Urinary bladder (tissue), 4 donors: ENCODE measurements at places on chromosomes 11 and 22.

- no peak for DNase-seq
Measured at GRCh38 chr11:110971140-110971539, 258.9 kb upstream of the ARHGAP20 start.

DNA sequence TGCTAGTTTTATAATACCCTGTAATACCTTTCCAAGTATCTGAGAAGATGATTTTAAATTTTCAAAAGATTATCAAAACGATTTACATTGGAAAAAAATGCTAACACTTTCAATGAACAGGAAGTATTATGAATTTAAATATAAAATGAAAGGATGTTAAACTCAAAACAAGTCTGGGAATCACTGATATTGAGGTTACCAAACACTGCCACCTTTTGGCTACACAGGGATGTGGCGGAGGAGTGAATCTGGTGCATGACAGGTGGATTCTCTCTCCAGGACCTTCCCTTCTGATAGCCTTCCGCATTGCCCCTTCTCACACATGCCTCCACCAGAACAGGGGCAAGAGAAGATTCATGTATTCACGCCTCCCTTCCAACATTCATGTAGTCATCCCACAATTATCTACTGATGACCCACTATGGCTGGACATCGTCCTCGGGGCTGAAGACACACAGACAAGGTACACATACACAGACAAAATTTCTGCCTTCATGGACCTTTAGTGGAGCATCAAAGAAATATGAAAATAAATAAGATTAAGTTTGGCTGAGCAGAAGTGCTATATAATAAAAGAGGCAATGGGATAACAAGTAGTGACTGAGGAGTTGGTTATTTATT is 34.7 kb downstream of the ATG16L2 start:
- DNase-seq = no peak

DNA sequence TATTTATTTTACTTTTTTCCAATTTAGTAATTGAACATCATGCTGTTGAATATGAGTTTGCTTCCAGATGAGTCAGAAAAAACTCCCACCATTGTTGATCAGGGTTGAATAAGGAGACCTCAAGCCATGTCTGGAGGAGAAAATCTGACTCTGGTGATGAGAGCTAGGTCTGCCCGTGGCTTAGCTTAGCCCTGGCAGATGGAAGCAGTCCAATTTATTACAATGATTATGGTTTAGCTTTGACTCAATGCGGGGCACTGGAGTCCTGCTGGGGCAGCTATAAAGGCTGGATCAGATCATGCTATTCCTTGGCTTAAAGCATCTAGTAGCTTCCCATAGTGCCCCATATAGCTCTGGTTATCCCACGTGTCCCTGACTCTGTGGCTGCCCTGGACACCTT is 506.5 kb downstream of the MN1 start:
- no peak for DNase-seq

DNA sequence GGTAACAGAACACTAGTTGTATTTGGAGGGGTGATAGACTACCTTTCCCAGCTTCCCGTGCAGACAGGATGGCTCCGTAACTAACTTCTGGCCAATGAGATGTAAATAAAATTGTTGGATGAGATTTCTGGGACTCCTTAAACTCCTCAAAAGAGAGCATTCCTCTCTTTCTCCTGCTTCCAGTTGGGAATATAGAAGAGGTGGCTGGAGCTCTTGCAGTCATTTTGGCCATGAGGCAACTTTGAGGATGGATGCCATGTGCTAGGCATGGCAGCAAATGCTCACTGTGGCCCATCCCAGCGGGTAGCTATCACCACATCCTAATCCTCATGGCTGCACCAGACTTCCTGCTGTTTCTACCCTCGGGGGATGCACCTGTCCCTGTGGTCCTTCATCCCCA is 7.4 kb downstream of the MB start:
- no peak for DNase-seq

DNA sequence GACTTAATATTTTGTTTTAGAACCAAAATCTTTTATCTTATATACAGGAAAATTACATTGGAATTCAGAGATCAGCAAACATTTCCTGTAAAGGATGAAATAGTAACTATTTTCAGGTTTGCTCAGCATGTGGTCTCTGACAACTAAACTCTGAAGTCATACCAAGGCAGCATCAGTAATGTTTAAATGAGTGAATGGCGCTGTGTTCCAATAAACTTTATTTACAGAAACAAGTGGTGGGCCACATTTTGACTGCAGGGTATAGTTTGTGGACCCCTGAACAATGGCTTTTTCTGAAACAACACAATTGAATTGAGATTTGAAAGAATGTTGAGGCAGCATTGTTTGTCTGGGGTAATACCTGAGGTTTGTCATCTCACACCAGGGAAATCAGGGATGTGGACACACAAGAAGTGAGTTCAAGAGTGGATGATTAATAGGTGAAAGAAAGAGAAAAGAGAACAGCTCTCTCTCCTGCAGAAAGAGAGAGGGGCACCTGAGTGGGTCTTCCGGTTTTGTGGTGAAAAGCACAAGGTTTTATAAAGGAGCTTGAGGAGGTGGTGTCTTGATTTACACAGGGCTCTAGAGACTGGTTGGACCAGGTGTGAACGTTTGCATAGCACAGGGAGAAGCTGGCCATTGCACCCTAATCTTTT is 113.5 kb upstream of the VPREB1 start:
- no peak for DNase-seq

GRCh38 chr11:111269146-111269868 is 23.8 kb downstream of the POU2AF2 start:
- no peak for DNase-seq

GRCh38 chr11:109306322-109306721 is 115.7 kb upstream of the C11orf87 start:
- DNase-seq = no peak

DNA sequence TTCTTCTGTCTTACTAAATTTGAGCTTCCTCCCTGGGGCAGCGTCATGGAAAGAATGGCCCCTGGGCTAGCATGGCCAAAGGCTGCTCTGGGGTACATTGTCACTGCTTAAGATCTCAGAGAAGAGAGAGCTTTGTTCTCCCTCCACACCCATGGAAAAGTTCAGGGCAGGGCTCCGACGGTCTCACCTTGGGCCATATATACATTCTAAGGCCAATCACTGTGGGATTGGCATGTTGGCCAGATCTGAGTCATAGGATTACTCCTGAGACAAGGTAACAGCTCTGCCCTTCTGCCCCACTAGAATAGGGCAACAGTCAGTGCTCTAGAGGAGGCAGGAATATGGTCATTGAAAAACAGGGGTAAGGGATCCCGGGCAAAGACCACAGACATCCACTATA is 56.2 kb downstream of the BUD13 start:
- DNase-seq = no peak

DNA sequence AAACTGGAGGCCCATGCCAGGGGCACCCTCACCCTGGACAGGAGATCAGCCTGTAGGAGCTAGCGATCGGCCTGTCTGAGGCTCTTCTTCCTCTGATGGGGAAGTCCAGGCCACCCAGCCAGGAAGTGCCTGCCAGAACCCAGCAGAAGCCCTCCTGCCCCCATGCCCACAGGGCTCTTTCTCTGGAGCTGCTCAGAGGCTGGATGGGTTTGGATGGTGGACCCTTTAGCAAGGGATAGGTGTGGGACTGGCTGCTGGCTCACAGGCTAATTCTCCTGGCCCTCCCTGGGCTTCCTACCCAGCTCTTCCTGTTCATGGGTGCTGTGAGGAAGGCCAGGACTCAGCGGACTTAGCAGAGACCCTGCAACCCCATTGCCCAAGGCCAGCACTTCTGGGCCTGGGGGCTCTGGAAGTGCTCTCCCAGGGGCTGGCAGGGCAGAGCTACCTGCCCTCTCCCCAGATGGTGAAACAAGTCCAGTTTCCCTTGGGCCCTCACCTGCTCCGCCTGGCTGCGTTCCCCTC is 7.6 kb downstream of the FXYD2 start:
- DNase-seq = no peak

DNA sequence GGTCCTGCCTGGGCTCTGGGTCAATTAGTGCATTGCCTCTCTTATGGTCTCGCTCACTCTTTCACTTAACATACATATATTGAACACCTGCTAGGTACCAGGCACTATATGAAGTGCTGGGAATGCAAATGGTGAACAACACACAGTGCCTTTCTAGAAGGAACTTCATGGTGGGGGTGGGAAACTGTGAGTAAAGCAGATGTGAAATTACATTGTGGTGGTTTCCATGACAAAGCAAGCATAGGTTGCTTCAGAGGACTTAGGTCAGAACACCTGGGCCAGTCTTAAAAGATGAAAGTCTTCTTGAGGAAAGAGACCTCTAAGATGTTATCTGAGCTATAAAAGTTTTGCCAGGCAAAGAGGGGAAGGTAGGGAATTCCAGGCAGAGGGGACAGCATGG is 231.3 kb downstream of the BUD13 start:
- DNase-seq = no peak

DNA sequence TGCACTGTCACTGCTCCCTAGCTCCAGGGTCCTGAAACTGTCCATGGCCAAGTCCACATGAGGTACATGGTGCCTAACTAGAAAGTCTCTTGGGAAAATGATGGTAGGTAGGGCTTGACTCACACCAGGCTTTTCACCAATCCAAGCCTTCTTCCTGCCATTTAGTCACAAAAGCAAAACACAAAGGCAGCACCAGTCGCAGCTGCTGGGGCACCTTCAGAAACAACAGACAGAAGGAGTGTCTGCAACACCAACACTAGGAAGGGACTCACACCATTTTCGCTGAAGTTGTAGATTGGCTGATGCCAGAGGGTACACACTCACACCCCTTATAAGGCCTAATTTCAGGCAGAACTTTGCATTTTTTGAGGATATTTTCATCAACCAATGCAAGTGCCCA is 55.7 kb downstream of the SYTL2 start:
- DNase-seq = no peak

DNA sequence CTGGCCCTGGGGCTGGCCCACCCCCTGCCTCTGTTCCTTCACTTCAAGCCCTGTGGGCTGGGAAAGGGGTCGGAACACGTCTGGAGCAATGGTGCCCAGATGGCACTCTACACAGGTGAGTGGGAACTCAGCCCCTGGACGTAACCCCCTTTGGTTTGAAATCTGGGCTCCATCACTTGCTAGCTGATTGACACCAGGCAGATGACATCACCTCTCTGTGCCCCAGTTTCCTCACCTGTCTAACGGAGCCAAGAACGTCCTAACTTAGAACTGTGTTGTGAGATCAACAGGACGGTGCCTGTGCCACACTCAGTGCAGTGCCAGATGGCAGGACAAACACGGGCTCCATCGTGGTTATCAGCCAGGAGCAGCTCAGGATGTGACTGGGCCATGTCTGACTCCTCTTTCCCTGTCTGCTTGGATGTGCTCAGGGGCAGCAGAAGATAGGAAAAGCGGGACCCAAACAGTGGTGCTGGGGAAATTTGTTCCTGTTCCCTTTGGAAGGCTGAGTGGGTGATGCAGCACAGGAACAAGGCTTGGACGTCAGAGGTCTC is 24.4 kb downstream of the NPTXR start:
- DNase-seq = no peak

- no peak for DNase-seq
Measured at GRCh38 chr11:87143641-87144040, 105.9 kb downstream of the TMEM135 start.

DNA sequence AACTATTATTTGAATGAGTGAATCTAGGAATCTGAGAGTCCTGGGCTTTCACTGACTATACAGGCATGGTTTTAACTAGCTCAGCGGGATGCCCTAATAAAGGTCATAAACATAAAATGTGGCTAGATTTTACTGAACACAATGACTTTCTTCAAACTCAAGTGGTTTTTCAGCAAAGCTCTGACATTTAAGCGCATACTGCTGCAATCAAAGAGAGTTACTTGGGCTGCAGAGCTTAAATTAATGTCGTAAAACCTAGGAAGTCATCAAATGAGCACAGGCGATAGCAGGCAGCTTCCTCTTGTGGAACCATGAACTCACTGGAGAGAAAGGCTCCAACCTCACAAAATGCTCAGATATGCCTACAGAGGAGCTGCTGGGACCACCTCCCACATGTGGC is 6.7 kb downstream of the CSNK2A3 start:
- DNase-seq = no peak

DNA sequence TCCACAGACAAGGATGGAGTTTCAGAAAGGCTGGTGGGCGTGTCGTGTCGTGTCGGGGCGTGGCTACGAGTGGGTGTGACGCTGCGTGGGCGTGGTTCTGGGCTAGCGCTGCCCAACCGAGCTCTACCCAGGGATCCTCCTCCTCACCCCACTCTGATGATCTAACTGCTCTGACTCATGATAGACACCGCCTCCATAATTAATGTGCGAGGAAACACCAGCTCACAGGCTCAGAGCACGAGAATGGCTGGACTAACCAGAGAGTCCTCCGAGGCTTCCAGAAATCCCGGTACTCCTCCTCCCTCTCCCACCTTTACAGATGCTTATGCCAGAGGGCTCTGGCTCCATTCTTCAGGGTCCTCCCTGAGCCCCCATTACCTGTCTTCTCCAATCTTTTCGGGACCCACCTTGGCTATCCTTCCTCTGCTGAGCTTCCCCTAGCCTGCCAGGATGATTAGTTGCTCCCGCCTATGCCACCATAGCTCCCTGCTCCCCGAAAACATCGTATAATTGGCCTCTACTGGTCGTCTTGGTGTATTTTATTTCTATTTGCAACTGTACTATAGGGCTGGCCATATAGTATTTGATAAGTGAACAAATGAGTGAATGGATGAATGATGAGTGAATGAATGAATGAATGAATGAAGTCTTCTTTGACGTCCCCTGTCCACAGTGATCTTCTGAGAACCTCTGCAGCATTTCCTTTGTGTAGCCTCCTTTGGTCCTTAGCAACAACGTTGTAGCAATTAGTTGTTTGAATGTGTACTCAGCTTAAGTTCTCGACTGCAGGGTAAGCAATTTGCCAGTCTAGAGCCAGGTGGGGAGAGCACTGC is 21.7 kb downstream of the TMPRSS13 start:
- DNase-seq = peak; percentile 71

- no peak for DNase-seq
Measured at GRCh38 chr11:117908959-117909610, 20.1 kb downstream of the TMPRSS13 start.

- no peak for DNase-seq
Measured at GRCh38 chr11:69270941-69271340, 23.0 kb upstream of the MYEOV start.

DNA sequence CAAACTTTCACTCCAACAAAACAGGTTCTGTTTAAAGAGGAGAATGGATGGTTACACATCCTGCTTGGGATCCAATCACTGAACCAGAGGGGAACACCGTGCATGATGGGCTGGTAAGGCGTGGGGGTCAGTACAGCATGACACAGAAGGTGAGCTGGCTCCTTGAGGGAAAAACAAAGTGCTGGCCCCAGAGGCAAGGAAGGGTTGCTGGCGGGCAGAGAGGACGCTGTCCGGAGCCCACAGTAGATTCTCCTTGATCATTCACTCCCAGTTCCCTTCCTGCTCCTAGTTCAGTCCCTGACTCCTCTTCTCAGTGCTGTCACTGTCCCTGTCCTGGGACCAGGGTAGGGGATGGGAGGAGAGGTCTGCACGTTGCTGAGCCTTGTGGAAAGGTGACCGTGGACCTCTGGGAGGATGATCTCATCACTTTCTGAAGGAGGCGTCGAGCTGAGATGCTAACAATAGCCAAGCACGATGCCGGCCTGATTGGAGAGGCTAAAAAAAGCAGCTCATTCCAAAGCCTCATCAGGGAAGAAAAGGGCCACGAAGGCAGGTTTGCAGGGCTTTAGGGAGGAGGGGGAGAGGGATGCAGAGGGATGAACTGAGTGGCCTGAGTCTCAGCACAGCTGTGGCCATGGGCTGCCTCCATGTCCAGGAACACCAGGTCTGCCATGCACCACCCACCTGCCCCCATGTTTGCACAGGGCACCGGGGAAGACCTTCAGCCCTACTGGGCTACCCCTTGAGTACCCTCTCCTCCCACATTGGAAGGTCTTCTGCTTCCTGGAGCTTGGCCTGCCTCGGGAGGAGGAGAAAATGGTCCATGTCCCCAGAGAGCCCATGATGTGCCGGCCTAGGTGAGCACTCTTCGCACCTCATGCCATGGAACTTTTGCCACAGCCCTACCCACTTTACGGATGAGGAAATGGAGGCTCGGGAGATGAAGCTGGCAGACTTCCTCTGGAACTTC is 72.7 kb upstream of the RTL6 start:
- no peak for DNase-seq
